ENCODE measurements at places on chromosomes 13 and 19. TPM values are rescaled to one million over a fixed set of nuclear protein-coding genes. Genes with fewer than 3 reads are reported as not detected.

DNA sequence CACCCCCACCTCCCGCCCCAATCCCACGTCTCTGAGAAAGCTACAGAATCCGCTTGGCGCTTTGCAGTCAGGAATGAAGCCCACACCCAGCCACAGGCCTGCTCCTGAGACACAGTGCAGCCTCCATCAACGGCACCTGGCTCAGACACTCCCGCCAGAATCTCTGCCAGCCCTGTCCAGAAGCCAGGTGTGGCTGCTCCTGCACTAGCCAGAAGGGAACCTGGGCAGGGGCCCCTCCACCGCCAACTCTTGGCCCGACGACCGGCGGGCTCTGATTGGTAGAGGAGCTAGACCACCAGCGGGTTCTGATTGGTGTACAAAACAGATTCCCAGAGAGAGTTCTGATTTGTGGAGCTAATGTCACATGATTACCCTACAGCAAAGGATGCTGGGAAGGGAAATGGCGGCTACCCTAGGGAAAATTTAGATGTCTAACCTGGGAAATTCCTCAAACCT lies 2.9 kb upstream of the PPP6R1 start:
- H3K4me1 ChIP-seq = peaks cover 24% of the 10 kb centered on the region
- no peak overlapping the region for H3K4me3 ChIP-seq

DNA sequence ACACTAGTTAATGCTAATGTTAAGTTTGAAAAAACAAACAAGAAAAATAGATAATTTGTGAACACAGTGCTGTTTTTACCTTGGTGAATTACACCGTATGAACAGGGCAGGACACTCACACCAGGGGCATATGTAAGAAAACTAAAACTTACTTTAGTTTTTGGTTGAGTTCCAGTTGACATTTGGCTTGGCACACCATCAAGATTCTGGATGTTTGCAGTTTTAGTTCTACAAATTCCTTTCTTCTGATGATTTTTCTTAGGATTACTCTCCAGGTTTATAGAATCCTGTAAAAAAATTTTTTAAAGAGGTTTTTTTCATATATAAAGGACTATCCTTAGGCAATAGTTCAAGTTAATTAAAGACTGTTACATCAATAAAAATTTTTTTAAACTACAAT lies 238.5 kb upstream of the STARD13 start:
- H3K27me3 ChIP-seq = no peaks in the 10 kb centered on the region
- peak overlapping the region; percentile 11 for H3K27ac ChIP-seq
- no peaks in the 10 kb centered on the region for H3K36me3 ChIP-seq
- H3K4me1 ChIP-seq = peaks cover 12% of the 10 kb centered on the region
- no peak overlapping the region for H3K4me3 ChIP-seq
- peak; percentile 50 for DNase-seq

- no peaks in the 10 kb centered on the region for H3K27me3 ChIP-seq
- peak overlapping the region; percentile 33 for H3K4me3 ChIP-seq
- peaks cover 86% of the 10 kb centered on the region for H3K36me3 ChIP-seq
- peak; percentile 99 for DNase-seq
- peaks cover 84% of the 10 kb centered on the region for H3K4me1 ChIP-seq
Measured at GRCh38 chr19:2041683-2042484, 9.2 kb downstream of the MKNK2 start.

GRCh38 chr19:12687496-12688196 lies at the start of gene GNG14:
Gene GNG14 (plus strand): TSS chr19:12687998. CDS start chr19:12688049, 51 bp downstream.
- H3K4me3 ChIP-seq = no peak within 1 kb of the TSS
- no peaks in the 10 kb centered on the region for H3K4me1 ChIP-seq
- no peaks in the 10 kb centered on the region for H3K27me3 ChIP-seq
- H3K27ac ChIP-seq = no peak within 1 kb of the TSS
- DNase-seq = peak; percentile 2

DNA sequence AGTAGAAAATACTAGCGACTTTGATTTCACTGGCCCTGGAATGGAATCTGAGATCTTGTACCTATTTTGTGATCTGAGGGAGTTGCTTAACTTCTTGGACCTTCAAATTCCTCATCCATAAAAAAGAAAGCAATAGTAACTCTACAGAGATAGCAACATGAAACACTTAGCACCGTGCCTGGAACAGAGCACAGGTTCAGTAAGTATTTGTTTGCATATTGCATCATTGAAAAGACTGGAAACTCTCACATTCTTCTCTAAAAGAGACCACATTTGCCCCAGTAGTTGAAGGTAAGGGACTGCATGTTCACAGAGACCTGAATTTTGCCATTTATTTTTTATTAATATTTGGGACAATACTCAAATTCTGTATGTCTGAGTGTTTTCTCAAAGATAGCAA lies 358.1 kb downstream of the COG6 start:
- DNase-seq = no peak
- H3K4me1 ChIP-seq = no peaks in the 10 kb centered on the region
- H3K4me3 ChIP-seq = no peak overlapping the region
- H3K36me3 ChIP-seq = no peaks in the 10 kb centered on the region
- no peaks in the 10 kb centered on the region for H3K27me3 ChIP-seq
- no peak overlapping the region for H3K27ac ChIP-seq

- no peaks in the 10 kb centered on the region for H3K4me1 ChIP-seq
- no peak for DNase-seq
- no peak overlapping the region for H3K4me3 ChIP-seq
- no peaks in the 10 kb centered on the region for H3K27me3 ChIP-seq
- no peaks in the 10 kb centered on the region for H3K36me3 ChIP-seq
Measured at GRCh38 chr13:69556540-69557196, 551.0 kb upstream of the ATXN8OS start.

- H3K4me3 ChIP-seq = peak overlapping the region; percentile 82
- H3K36me3 ChIP-seq = peaks cover 41% of the 10 kb centered on the region
- no peaks in the 10 kb centered on the region for H3K27me3 ChIP-seq
Measured at GRCh38 chr19:35937345-35938281, 1.4 kb downstream of the LRFN3 start.

GRCh38 chr19:57773488-57773887 lies 4.0 kb downstream of the ZNF586 start:
- H3K36me3 ChIP-seq = peaks cover 72% of the 10 kb centered on the region
- H3K27ac ChIP-seq = no peak overlapping the region
- no peak overlapping the region for H3K4me3 ChIP-seq
- H3K4me1 ChIP-seq = peaks cover 16% of the 10 kb centered on the region
- H3K27me3 ChIP-seq = no peaks in the 10 kb centered on the region
- no peak for DNase-seq

GRCh38 chr13:110942248-110942981 lies 27.5 kb upstream of the ANKRD10 start:
- no peak for DNase-seq
- no peaks in the 10 kb centered on the region for H3K27me3 ChIP-seq
- no peaks in the 10 kb centered on the region for H3K4me1 ChIP-seq
- no peak overlapping the region for H3K27ac ChIP-seq

DNA sequence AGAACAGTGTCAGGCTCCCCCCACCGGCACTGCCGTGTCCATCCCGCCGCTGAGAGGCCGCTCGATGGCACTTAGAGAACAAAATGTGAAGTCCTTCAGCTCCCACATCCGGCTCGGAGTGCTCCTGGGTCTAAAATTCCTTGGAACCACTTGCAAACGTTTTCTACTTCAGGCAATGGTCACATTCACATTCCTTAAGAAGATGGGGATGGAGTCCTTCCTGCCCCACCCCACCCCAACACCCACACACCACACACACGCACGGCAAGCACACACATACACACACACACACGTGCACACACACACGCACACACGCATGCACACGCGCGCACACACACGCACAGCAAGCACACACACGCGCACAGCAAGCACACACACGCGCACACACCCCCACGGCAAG lies 83.4 kb downstream of the SOX1 start:
- H3K27me3 ChIP-seq = no peaks in the 10 kb centered on the region
- H3K36me3 ChIP-seq = no peaks in the 10 kb centered on the region
- H3K4me1 ChIP-seq = no peaks in the 10 kb centered on the region
- no peak overlapping the region for H3K27ac ChIP-seq
- no peak overlapping the region for H3K4me3 ChIP-seq

The GNG7 gene
- 3.6 TPM for total RNA-seq

The ERICH4 gene
- not detected for total RNA-seq

The CYP2A6 gene
- total RNA-seq = not detected

The NOTCH3 gene
- 23.2 TPM for total RNA-seq

All from stomach (tissue), 19 donors.